Vagina (tissue), 2 donors: ENCODE measurements at places on chromosomes 4 and X. TPM values are rescaled to one million over a fixed set of nuclear protein-coding genes. Genes with fewer than 3 reads are reported as not detected.

Gene KLB
- total RNA-seq = 1.2 TPM

DNA sequence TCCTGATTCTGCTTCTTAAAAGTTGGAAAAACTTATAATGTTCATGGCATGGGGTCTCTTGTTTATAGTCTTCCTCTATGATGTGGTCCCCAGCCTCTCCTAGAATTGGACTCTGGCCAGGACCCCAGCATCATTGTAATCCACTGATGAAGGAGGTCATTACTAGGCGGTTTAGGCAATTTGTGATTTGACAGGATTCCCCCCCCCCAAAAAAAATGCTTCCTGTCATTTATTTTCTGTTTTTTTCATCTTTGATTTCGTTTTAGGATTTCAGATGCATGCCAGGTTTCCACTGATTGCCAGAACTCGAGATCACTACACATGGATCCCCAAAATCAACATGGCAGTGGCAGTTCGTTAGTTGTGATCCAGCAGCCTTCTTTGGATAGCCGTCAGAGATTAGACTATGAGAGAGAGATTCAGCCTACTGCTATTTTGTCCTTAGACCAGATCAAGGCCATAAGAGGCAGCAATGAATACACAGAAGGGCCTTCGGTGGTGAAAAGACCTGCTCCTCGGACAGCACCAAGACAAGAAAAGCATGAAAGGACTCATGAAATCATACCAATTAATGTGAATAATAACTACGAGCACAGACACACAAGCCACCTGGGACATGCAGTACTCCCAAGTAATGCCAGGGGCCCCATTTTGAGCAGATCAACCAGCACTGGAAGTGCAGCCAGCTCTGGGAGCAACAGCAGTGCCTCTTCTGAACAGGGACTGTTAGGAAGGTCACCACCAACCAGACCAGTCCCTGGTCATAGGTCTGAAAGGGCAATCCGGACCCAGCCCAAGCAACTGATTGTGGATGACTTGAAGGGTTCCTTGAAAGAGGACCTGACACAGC is 4.9 kb downstream of the SPRY1 start:
- H3K36me3 ChIP-seq = no peaks in the 10 kb centered on the region
- H3K4me3 ChIP-seq = peak overlapping the region; percentile 42
- no peak for DNase-seq

- H3K27me3 ChIP-seq = no peaks in the 10 kb centered on the region
- peaks cover 5% of the 10 kb centered on the region for H3K36me3 ChIP-seq
- no peak overlapping the region for H3K4me3 ChIP-seq
- H3K27ac ChIP-seq = no peak overlapping the region
- H3K4me1 ChIP-seq = no peaks in the 10 kb centered on the region
- DNase-seq = no peak
These were observed 5.9 kb downstream of the CCDC120 start for GRCh38 chrX:49064735-49065134.

DNA sequence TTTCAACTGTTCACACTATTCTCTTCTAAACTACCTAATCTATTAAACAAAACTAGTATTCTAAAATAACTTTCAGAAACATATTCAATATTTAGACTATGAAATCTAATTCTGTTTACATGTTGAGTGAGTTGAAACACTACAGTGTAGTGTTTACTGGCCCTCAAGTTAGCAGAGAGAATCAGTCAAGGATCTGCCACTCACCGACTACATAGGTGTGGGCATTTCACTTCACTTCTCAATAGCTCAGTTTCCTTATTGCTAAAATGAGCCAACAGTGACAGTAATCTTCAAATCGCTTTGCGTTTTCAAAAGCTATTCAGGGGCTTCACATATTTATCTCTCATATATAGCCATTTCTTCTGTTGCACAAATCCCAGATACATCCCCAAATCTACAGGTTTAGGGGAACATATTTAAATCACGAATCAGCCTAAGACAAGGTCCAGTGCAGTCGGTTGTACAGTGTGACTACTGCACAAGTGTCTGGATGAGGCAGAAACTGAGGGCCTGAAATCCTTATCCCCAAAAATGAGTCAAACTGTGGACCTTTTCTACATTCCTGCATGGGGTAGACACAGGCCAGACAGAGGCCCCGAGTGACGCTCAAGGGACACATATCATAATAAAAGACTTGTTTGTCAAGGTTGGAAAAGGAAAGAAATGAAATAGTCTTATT is 129.8 kb downstream of the PPP3CA start:
- H3K27ac ChIP-seq = no peak overlapping the region
- no peaks in the 10 kb centered on the region for H3K27me3 ChIP-seq
- no peak for DNase-seq
- H3K4me1 ChIP-seq = peaks cover 39% of the 10 kb centered on the region

GRCh38 chrX:72305286-72306084 is at the start of gene CITED1:
Gene CITED1, minus strand, starts transcription at chrX:72305914. Its CDS starts 3,045 bp downstream, at chrX:72302869.
- H3K4me1 ChIP-seq = peaks cover 35% of the 10 kb centered on the region
- H3K36me3 ChIP-seq = no peaks in the 10 kb centered on the region
- no peak within 1 kb of the TSS for H3K27ac ChIP-seq
- peak; percentile 77 for DNase-seq
- H3K4me3 ChIP-seq = peak within 1 kb of the TSS; percentile 58

DNA sequence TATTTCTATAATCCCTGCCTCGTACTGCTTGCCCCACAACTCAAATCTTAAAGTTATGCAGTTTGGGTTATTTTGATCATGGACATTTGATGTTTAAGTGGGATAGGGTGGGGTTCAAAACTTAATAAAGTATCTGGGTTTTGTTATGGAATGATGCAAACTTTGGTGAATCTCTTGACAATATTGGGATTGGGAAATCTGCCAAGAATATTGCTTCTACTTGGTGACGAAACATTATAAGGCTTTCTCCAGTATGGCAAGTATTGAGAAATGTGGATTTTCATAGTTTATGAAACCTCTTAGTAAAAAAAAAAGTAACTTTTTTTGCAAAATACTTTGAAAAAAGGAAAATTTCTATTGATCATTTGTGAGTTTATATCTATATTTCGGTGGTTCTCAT is 130.8 kb upstream of the SFRP2 start:
- DNase-seq = no peak
- no peak overlapping the region for H3K27ac ChIP-seq
- H3K4me1 ChIP-seq = no peaks in the 10 kb centered on the region
- H3K36me3 ChIP-seq = no peaks in the 10 kb centered on the region
